ELF-1 (cell line): ENCODE measurements at places on chromosomes 7 and 10.

DNA sequence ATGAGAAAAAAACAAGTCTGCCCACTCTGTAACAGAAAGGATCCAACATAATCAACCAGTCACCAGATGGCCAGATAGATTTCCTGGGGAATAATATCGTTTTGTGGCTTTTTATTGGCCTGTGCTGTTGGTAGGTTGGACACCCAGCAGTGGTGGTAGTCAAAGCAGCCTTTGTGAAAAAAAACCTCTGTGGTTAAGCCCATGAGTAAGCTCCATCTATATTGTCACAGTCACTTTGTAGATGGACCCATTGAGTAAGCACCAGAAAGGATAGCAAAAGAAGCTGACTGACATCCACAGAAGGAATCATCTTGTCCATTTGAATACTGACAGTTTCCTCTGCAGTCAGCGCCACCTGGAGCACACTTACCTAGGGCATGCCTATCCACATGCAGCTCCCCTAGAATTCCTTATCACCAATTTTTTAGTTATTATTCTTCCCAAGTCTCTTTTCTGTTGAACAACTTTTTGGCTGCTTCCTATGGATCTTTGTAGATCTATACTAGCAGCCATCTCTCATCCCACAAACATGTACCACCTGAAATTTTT lies 96.9 kb downstream of the IQUB start:
- no peak for DNase-seq

DNA sequence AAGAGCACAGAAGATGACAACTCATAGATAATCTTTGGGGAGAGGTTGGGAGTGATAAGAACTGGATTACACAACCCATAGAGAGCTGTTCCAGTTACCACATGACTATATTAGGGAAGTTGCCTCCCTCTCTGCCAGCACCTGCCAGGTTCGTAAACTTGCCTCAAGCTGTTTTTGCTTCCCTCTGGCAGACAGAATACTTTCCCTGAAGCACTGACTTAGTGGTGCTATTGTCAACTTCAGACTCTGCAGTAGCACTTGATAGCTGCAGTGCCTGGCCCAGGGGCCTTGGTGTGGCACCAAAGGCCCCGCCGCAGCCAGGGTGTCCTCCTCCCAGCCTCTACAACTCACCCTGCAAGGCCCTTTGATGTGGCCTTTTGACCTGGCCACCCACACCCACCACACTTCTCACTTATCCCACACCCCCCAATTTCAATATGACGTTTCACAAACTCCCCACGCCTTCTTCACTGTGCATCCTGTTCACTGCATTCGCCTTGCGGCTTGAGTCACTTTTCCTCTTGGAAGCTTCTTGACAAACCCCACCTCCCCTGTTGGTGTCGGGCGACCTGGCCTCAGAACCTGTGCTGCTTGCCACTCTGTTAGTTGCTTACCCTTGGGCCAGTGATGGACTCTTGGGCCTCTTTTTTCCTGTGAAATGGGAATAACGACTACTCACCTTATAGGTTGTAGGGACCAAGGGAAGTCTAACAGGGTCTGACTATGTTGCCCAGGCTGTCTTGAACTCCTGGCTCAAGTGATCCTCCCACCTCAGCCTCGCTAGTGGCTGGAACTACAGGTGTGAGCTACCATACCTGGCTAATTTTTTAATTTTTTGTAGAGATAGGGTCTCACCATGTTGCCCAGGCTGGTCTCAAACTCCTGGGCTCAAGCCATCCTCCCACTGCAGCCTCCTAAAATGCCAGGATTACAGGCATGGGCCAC lies 50.2 kb upstream of the PODXL start:
- peak; percentile 88 for DNase-seq

GRCh38 chr7:86932038-86932512 lies 127.4 kb downstream of the ELAPOR2 start:
- DNase-seq = no peak

DNA sequence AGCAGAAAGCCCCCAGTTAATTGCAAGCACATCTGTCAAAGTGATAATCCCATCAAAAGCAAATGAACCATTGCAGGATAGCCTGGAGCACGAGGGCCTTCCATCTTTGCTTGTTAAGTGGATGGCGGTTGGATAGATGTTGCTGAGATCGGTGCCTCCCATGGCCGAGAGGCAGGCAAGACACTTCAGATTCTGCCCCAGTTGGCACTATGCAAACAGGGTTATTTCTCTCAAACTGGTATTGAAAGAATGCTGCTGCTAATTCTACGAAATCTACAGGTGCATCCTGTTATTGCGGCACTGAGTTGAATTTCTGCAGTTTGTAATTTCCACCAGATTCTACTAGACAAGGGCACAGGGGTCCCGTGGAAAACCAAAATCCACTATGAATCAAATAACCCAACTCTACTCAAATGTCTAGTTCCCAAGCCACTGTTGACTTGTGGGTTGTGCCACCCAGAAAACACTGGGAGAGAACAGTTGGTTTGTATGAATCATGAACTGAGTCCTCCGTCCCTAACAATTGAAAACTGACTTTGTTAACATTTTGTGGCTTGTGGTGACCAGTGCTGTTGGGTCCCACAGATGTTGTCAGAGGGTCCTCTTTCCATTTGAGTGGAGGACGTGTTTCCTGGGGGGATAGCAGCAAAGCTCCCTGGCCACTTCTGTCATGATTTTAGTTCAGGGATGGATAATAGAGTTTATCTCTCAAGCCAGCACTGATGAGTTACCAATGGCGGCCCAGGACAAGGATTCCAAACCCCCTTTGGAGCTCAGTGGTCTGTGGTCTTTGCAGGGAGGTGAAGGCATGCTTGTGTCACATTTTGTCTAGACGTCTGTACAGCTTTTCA lies 7.1 kb upstream of the IL2RA start:
- no peak for DNase-seq
